ENCODE measurements at places on chromosomes 16 and 17.

DNA sequence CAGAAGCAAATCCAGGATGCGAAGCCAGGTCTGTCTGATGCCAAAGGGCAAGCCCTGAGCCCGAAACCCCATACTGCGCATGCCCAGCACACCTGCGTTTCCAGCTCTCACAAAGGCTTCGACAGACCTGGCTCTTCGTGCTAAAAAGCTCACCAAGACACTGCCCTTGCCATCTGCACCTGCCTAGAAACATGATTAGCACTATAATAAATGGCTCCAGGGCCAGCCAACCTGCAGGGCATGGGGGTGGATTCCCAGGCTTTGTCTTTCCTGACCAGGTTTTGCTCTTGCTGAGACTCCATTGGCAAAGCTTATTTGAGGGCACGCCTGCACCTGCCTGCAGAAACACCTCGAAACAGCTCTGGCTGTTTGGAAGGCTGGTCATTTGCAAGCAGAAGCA lies 14.4 kb upstream of the PLD6 start:
- no peak for DNase-seq

DNA sequence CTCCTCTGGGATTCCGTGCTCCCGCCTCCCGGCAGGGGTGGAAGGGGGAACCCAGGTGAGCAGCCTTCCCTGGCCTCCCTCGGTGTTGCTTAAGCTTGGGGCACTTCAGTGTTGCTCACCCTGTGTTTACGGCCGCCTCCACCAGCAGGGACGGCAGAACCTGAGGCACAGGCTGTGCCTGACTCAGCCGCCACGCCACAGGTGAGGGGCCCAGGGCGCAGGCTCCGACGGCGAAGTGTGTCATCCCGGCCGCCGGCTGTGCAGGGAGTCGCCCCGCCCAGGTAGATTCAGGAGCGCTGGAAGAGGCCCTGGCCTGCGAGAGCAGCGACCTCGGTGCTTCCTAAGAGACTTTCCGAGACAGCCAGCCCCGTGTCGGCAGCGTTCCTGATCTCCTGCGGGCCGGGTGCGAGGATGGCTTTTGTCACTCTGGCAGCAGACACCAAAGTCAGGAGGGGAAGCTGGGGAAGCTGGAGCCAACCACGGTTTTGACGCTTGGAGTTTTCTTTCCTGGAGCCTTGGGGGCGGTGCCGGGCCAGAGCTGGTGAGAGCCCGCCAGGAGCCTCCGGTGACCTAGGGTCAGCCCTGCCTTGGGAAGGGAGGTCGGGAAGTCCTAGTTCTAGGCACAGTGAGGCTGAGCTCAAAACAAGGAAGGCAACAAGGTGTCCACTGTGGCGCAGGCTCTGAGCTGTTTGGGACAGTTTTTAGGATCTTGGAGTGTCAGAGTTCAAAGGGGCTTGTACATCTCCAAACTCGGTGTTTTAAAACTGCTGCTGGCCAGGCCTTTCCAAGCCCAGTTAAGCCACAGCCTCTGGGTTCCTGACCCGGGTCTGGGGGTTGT lies 2.1 kb downstream of the GSE1 start:
- DNase-seq: no peak

GRCh38 chr17:21194703-21195102 lies 19.3 kb downstream of the TMEM11 start:
- no peak for DNase-seq

DNA sequence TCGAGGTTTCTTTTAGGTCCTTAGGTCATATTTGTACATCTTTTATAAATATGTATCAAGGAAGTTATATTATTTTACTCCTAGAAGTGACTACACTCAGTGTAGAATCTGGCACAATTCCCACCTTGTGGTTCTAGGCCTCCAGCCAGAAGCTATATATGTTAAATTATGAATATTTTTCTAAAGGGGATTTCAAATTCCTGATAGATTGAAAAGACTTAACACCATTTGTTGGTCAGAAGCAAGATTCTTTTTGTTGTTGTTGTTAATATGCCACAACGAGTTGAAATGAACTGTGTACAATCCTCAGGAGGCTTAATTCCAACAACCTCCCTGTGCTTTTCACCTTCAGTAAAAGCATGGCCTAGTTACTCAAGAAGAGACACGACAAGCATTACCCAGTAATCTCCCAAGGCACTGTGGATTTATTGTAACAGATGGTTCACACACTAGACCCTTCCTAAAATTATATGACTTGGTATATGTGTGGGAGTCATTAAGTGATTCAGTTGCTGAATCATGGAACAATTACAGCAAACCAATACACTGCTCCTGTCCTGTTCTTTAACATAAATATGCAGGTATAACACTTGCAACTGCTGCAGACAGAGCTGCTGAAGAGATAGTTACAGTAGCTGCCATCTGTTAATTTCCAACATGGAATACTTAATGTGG lies 964.4 kb upstream of the GOT2 start:
- DNase-seq: no peak

GRCh38 chr17:56125830-56126819 lies 27.1 kb upstream of the ANKFN1 start:
- no peak for DNase-seq

DNA sequence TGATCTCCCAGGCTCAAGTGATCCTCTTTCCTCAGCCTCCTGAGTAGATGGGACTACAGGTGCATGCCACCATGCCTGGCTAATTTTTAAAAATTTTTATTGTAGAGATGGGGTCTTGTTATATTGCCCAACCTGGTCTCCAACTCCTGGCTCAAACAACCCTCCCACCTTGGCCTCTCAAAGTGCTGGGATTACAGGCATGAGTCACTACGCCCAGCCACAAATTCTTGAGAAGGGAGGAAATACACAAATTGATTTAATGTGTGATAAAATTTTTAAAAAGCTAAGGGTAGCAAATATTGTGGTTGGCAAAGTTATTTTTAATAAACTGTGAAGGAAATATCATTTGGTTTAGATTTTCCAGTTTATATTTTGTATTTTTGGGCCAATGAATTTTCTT lies 9.6 kb downstream of the ITGAD start:
- no peak for DNase-seq

DNA sequence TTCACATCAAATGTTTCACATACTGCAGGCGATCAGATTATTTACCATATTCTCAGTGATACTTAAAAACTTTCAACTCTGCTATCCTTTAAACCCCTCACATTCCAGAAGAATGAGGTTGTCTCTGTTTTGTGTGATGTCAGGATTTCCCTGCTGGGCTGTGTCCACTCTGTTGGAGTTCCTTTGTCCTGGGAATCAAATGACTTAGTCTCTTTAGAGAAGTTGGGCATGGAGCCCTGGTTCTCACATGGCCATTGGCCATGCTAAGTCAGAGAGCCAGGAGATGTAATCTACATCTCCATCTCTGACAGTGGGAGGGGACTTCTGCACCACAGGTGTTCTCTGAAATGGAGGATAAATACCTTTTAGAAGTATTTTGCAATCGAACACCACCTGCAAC lies 205.1 kb upstream of the MAF start:
- no peak for DNase-seq

GRCh38 chr17:82149401-82150099 lies 51.5 kb upstream of the FASN start:
- DNase-seq: no peak

DNA sequence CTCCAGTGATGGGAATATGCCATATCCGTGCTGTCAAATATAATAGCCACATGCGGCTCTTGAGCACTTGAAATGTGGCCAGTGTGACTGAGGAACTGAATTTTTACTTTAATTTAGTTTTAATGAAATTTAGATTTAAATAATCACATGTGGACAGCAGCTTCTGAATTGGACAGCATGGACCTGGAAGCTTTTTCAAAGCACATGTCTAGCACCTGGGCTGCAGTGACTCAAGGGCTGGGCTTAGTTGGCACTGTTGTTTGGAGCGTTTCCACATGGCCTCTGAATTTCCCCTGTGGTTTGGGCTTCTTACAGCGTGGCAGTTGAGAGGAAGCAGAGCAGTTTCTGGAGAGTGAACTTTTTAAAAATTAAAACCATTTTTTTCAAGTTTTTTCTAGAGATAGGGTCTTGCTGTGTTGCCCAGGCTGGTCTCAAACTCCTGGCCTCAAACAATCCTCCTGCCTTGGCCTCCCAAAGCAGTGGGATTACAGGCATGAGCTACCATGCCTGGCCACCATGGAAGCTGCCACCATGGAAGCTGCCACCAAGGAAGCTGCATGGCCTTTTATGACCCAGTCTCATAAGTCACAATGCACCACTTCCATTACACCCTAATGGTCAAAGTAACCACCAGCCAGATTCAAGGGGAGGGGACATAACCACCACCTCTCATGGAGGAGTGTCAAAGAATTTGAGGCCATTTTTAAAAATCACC lies 6.7 kb upstream of the TOB1 start:
- DNase-seq: no peak

- DNase-seq: peak; percentile 8
These were observed 22.2 kb upstream of the RHOT1 start for GRCh38 chr17:32120141-32120540.
